ENCODE measurements at places on chromosomes 7 and 10.
A peak's percentile ranks its signal among the peaks of the same experiment; 100 is the strongest.

- DNase-seq: no peak
Observed at GRCh38 chr7:129781928-129782817, 170.6 kb downstream of the UBE2H start.

DNA sequence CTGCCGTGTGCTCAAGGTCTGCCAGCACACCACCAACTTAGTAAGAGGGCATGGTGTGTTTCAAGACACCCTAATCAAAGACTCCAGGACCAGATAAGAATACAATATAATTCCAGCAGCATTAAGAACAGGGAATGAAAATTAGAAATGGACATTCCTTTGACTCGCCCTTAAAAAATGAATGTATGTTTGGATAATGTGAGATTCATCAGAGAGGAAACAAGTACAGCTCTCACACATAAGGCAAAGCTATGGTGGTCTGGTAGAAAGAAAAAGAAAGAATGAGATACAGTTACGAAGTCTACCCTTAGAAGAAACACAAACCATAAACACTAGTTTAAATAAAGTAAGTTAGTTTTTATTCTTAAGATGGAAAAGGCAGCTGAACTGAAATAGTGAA is 174.8 kb upstream of the ANK3 start:
- DNase-seq: no peak

DNA sequence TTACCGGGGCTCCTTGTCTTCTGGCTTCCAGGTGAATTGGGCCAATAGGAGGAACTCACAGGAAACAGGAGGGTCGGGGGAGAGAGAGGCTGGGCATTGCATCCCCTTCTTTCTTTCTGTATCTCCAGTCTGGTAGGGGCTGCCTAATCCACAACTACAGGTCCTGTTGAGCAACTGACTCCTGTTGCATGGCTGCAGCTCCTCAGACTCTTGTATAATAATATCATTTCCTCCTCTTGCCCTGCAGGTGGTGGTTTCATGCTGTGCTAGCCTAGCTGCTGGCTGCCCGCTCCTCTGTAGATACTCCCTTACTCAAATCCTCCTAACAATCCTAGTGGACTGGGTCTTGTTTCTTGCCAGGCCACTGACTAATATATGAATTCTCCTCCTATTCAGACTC is 276.5 kb upstream of the SMIM30 start:
- DNase-seq: no peak

- no peak for DNase-seq
Observed at GRCh38 chr7:55066524-55066923, 47.7 kb downstream of the EGFR start.

- DNase-seq: no peak
Observed at GRCh38 chr7:86908948-86909347, 150.5 kb downstream of the ELAPOR2 start.

DNA sequence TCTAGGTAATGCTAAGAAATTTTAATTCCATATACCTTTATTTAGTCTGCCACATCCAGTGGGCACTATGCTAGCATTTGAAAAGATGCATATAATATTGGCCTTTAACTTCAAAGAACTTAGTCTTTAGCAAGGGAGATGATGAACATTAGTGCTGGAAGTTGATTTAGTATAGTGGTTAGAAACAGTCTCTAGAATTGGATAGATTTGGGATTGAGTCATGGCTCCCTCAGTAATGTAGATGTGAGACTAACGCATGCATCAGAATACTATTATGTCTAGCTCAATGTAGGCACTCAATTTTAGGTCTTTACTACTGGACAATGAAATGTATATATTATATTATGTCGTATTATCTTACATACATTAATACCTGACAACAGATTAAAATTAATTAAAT is 5.8 kb downstream of the DKK1 start:
- DNase-seq: no peak

- DNase-seq: no peak
Observed at GRCh38 chr7:16114633-16115032, 306.7 kb downstream of the CRPPA start.

DNA sequence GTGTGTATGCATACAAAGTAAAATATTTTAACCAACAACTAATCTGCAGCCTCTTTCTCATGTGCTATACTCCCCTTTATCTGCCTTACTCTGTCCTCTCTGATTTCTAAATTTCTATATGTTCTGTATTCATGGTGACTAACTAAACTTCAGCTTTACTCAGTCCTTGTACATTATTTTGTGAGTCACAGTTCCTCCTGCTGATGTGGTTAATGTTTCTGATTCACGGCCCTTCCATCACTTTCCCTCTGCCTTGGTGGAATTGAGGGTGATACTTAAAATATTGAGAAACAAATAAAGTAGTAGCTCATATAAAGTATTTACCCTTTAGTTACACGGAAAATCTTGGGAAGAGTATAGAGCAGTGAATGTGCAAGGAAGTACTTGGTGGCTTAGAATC is 899.1 kb upstream of the ZWINT start:
- no peak for DNase-seq

DNA sequence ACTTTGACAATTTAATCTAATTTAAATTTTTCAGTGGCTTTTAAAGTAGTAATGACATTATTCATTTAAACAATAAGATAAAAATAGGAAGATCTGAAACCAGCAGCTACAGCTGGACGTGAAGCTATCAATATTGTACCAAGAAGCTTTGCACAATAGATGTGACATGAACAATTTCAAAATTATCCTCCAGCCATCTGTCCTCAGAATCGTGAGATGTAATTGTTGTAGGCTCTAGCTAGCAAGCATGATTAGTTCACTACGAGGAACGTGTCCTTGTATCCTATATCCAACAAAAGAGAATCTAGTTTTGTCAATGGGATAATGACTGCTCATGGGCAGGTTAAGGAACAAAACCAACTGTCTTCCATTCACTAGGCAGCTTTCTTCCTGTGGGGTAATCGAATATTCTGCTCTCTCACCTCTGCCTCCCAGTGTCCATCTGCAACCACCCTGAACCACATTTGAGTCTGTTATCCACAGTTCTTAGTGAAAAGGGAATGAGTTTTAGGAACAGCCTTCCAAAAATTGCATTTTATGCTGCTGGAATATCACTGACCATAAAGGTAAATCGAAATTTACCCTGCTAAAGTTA is 247.3 kb downstream of the PARD3 start:
- DNase-seq: no peak

DNA sequence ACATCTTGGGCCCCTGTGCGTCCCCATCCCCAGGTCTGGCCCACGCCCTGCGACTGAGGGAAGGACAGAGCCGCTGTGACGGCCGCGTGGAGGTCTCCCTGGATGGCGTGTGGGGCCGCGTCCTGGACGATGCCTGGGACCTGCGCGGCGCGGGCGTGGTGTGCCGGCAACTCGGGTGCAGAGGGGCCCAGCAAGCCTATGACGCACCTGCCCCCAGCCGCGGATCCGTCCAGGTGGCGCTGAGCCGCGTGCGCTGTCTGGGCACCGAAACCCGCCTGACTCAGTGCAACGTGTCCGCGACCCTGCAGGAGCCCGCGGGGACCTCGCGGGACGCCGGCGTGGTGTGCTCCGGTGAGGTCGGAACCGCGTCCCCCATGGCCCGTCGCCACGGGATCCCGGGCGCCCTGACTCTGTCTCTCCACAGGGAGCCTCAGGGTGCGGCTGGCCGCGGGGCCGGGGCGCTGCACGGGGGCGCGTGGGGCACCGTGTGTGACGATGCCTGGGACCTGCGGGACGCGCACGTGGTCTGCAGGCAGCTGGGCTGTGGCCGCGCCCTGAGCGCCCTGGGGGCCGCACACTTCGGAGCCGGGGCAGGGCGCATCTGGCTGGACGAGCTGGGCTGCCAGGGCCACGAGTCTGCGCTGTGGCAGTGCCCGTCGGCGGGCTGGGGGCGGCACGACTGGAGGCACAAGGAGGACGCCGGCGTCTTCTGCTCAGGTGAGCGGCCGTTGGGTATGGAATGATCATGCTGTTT is 5.9 kb downstream of the SCART1 start:
- peak; percentile 79 for DNase-seq

DNA sequence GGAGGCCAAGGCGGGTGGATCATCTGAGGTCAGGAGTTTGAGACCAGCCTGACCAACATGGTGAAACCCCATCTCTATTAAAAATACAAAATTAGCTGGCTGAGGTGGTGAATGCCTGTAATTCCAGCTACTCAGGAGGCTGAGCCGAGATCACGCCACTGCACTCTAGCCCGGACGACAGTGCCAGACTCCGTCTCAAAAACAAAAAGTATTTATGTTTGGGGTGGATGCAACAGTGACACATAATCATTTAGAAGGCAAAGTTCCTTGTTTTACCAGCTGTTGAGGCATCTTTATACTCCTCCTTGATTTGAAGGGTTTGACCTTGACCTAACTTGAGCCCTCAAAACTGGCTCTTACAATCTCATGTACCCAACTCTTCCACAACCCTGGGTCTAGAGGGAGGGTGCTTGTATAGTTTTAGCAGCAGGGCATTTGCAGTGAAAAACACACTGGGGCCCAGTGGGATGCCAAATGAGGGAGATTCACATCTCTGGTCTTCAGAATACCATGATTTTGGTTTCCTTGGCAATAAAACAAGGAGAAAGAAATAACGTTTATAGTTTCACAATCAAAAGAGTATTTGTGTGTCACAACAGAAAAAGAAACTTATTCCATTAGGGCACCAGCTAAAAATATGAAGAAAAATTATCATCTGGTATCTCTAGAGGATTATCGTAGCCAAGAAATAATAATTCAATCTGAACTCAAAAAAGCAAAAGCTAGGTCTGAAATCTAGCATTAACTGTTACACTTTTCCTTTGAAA is 14.2 kb upstream of the TMEM254 start:
- no peak for DNase-seq

GRCh38 chr10:130638991-130639390 is 502.8 kb downstream of the GLRX3 start:
- no peak for DNase-seq

DNA sequence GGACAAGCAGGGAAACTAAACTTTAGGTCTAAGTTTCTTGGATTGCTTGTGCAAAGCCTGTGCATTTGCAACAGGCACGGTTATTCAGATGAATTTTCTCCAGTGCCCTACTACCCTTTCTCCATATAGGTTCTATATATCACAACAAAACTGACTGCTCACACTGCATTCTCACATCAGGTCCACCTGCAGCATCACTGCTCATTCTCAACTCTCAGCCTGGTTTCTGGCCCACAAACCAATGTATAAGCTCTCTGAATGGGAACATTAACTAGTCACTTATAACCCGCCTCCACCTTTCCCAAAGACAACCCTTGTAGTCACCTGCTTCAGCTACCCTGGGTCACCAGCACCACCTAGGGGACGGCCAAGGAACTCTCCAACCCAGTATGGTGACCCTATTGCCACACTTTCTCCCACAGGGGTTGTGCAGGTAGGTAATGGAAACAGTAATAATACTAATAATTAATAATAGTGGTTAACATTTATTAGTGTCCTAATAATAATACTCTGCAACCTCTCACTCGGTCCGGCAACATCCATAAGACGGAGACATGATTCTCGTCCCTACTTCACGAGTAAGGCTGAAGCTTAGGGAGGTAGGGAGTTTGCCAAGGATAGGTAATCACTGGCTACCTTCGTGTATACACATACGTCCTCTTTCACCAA is 97.3 kb downstream of the CLEC2L start:
- DNase-seq: no peak

DNA sequence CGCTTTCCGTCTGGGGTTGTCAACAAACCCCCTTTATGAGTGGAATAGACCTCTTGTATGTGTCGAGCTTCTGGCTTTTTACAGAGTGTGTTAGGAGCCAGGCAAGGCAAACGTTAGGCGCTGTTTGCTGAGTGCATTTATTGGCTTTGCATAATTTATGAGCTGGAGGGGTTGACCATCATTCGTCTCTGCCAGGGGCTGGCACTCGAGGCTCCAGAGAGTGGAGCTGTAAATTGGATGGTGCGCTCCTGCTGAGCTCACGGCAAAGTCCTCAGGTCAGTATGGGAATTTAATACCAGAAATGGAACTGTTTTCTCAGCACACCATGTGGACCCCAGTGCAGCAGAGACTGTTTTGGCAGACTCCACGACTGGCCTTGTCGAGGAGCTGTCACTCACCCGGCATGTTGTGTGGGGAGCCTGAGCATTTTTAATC is 699.4 kb upstream of the GALNT17 start:
- no peak for DNase-seq

DNA sequence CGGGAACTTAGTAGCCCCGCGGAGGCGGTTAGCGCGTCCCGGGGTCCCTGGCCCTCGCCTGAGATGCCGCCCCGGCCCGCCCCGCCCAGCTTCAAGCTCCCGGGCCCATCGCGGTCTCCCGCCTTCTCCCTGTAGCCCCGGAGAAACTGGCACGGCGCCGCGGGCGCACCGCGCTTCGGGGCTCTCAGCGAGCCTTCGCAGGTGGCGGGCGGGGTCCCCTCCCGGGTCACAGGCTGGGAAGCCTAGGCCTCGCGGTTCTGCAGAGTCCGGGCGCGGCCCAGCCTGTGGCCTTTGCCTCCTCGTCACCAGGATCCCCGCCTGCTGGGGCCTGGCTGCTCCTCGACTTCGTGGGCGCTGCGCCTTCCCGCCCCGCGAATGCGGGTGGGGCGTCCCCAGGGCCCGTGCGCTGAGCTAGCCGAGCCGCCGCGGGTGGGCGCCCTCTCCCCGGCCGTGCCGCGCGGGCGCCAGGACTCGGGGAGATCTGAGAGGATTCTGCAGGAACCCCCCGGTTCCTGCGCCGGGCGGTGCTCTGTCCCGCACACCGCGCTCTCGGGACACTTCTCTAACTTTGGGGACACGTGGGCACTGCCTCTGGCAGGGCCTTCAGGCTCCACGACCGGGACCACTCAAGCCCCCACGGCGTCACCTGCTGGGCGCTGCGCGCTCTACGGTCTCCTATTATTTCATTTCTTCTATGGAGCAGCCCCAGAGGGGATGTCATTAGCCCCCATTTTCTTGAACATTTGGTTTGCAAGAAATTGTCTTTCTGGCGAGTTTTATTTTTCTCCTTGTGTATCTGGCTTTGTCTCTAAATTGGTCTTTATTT is 682 bp upstream of the RGS10 start:
- peak; percentile 85 for DNase-seq

DNA sequence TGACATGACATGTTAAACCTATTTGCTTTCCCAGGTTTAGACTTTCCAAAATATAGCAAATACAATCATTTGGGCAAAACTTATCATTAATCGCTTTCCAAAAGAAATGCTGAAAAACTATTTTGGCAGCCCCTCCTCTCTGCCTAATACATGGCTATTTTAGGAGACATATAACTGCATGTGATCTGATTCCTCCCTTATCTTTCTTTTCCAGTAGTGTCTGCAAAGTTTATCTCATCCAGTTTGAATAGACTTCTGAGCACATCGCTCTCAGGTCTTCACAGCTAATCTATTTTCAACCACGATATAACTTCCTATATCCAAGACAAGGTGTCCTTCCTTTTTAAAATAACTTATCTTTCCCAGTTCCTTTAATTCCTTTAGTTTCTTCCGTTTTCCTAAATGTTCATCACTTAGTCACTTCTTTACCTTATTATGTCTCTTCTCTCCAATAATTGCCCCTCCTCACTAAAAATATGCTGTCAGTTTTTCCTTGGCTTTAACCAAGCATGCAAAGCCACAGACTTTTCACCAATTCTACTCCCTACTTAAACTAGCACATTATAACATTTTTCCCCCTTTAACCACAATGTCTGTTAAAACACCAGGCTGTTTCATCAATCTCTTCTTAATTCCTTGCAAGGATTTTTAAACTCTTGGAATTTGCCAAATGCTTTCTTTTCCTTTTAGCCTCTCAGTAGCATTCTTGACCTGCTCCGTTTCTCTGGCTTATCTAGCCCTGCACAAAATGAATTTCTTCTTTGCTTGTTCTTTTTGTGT is 24.4 kb downstream of the GNG11 start:
- DNase-seq: no peak

GRCh38 chr7:2260820-2261219 is 18.8 kb downstream of the NUDT1 start:
- DNase-seq: peak; percentile 87
